Stimulated activated CD8-positive, alpha-beta memory T cell treated with anti-CD3 and anti-CD28 coated beads, Interleukin-15, amount 100 ng/mL, for 24 hours (primary cell): ENCODE measurements at places on chromosomes 5 and 9.

DNA sequence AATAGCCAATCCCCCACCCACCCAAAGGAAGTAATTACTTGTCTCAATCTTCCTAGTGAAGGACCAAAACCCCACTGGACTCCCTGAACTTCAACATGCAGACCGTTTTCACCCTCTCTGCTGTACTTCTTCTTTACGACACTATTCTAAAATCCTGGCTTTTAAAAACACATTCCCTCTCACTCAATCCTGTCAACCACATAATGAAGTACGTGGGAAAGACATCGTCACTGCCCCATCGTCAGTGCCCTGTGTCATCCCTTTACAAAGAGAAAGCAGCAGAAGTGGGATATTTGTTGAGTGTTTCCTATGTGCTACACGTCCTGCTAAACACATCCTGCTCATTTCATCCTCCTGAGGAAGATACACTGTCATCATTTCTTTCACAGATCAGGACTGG lies 54.2 kb downstream of the MAPKAP1 start:
- no peak for DNase-seq

GRCh38 chr9:131420980-131421624 lies 27.2 kb downstream of the PRRC2B start:
- no peak for DNase-seq

GRCh38 chr5:8366266-8366665 lies 497.3 kb downstream of the MTRR start:
- no peak for DNase-seq

GRCh38 chr5:151680944-151681427 lies 5.7 kb downstream of the SPARC start:
- DNase-seq, result no peak

DNA sequence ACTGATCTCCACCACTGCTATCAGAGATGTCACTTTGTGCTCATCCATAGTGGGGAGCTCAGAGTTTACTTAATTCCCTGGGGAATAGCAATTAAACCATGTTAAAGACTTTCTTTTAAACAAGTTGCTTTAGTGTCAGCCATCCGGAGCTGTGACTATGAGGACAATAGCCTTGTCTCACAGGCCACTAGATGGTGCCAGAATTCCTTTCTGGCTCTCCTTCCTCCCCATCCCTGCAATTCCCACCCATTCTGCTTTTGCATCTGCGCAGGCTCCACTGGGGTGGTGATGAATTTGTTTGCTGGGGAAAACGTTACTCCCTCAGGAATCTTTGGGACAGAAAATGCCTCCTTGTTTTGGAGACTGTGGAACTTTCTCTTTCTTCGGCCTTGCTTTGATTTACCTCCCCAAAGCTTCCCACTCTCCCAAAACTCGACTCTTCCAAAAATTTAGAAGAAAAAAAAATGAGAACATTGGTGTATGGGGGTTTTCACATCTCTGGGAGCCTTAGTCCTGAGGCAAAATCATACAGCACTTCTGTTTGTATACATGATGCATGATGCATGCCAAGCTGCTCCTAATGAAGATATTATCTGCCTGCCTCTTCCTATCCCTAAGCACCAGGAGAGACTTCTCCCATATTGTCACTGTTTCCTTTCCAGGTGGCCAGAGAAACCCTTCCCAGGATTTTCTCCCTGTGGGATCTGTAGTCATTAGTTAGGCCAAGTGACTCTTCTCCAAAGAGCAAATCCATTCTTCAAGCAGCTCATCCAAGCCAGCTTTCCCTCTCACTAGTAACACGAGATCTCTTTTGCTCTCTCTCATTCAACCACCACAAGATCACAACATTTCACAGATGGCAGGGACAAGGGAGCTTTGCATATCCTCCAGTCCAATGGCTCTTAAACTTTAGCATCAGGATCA lies 466.1 kb downstream of the TLR4 start:
- no peak for DNase-seq

GRCh38 chr9:113574441-113575262 lies 111.1 kb downstream of the RGS3 start:
- DNase-seq, result no peak

- DNase-seq, result no peak
Observed at GRCh38 chr9:88808019-88808656, 183.1 kb upstream of the S1PR3 start.

GRCh38 chr5:176447591-176447977 lies 601 bp upstream of the FAF2 start:
- no peak for DNase-seq

DNA sequence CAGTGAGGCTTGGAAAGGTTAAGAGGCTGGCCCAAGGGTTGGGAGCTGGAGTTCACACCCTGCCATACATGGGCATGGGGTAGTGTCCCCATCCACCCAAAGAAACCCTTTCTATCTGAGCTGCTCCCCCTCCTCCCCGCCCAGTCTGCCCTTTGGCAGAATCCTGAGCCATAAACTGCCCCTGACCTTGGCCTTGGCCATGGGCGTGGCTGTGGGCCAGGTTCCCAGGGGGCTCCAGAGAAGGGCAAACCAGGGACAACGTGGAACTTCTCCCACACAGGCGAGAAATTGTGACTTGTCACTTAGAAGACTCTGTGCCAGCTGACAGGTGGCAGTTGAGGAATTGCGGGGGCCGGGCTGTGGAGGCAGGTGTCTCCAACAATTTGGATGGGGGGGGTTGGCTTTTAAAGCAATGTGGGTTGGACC lies 4.8 kb downstream of the FAM78A start:
- DNase-seq, result no peak

DNA sequence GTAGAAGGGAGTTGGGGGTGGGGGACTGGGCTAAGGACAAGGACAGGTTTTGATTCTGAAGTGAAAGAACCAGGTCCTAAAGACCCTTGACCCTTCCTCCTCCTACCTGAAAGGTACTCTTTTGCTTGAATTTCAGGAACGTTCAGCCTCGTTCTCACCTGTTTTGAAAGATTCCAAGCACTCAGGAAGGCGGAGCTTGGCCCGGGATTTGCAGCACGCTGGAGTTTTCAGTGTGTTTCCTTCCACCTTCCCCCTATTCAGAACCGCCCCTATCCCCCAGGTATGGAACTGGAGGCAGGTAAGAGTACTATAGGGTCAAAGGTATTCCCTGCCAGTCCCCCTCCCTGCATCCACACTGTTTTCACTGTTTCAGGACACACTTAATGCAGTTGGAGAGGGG lies 7.1 kb downstream of the EGR1 start:
- DNase-seq, result no peak

DNA sequence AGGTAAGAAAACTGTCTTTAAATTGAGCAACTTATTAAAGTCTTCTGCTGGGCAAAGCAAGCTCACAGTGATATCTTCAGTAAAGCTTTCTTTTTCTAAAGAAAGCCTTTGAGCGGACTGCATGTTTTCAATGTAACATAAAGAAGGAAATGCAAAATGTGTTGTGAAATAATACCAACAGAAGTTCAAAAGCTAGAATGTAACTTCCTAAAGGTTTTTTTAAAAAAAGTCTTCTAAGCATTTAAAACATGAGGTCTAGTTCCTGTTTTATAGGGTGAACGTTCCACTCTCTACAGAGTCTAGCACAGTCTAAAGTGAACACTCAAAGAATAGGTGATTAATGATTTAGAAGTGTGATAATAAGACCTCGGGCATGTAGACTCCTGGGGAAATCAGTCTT lies 62.9 kb downstream of the DENND1A start:
- DNase-seq, result no peak

- DNase-seq, result no peak
Observed at GRCh38 chr5:64273276-64273675, 107.6 kb downstream of the RNF180 start.

GRCh38 chr5:102762095-102762534 lies 7.0 kb downstream of the PAM start:
- no peak for DNase-seq

DNA sequence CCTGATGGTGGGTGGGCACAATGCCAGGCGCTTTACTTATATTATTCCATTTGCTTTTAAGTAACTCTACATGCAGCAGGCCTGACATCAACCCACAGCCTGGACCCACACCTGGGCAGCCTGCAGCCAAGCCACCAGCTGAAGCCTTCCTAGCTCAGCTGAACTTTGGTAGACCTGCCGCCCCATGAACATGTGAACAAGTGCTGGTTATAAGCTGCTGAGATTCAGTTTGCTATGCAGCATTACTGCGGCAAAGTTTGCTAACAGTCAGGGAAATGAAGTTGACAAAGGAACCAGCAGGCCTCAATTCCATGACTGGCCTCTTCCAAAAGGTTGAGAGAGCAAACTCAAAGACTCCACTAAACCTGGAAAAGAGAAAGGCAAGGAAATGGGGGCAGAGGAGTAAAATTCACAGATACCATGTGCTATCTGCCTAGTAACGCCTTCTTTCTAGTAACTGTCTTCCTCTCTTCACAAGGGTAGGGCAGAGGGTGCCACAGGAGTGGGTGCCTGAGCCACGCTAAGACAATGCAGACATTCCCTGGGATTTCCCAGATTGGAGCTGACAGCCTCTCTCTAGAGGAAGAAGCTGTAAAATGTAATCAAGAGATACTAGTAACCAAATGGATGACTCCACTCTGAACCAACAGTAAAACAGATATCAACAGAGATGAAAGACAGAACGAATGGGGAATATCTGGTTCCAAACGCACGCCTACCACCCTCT lies 2.9 kb downstream of the BOD1 start:
- no peak for DNase-seq

DNA sequence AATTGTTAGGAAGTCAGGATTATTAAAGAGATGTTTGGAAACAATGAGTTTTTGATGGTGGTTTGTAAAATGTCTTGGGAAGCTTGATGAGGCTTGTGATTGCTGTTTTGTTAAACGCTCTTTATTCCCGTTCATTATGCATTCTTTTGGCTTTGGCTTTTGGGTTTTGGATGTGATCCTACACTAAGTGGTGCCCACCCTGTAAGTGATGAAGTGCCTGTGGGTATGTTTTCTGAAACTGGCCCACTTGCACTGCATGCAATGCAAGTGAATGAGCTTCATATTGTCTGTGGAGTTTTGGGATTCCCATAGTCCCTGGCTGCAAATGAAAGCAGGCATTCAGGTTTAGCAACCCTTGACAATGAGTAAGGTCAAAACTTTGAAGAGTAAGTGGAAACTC lies 1035.5 kb upstream of the WWC1 start:
- DNase-seq, result no peak

DNA sequence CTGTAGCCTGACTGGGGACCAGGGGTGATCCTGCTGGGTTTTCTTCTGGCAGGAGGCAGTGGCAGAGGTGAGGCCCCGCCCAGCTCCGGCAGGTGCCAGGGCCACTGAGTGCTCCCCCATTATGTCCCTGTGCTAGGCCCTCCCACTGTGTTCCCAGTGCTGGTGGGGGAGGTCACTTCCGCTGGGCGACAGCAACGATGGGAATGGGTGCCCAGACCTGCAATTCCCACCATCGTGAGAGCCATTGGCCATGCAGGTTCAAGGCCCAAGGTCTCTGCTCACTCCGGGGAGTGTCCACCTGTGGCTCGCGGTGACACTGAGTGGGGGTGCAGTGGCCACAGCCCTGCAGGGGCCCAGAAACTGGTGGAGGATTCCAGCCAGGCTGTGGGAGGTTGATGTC lies 98.6 kb downstream of the RXRA start:
- no peak for DNase-seq

DNA sequence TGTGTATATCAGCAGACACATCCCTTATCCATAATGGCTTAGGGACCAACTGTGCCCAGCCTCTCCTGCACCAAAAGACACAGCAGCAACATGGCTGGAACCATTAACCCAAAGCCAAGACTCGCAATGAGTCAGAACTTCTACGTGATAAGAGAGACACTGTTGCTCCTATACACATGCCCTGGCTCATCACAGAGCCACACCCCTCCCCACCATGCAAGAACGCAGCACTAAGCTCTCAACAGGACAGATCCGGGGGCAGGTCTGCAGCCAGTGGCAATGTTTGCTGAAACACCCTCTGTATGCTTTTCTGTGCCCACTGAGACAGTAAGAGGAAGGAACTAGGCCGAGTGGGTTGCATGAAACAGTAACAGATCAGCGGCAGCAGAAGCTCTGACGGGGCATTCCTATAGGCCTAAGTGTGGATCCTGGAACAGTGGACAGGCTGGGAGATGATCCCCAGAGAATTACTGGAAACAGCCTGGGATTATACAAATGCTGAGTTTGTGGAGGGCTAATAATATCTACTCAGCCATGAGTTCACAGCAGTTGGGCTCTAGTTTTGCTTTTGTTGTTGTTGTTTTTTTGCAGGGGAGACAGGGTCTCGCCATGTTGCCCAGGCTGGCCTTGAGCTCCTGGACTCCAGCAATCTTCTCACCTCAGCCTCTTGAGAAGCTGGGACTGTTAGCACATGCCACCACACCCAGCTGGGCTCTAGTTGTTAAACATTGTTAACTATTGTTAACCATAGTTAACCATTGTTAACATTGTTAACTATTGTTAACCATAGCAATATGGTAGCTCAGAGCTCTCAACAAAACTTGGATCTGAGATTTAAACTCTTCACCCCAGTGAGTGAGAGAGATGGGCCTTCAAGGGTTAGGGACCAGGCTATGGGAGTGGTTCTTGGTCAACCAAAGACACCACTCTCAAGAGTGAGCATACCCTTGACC lies 41.0 kb downstream of the B4GALT1 start:
- DNase-seq, result no peak

- DNase-seq, result no peak
Observed at GRCh38 chr5:10320793-10321192, 13.1 kb upstream of the CMBL start.

- DNase-seq, result no peak
Observed at GRCh38 chr9:95857896-95858295, 17.6 kb upstream of the ERCC6L2 start.

DNA sequence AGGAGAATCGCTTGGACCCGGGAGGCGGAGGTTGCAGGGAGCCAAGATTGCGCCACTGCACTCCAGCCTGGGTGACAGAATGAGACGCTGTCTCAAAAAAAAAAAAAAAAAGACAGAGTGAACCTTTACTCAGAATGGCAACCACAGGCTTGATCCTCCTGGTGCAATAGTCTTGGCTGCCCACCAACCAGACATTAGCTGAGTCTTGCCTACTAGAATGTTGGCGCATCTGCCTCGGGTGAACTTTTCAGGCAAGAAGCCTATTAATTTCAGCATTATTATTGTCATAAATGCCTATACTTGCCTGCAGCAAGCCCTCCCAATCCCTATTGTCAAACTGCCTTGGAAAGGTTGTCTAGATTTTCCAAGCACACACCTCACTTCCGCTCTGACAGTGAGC lies 4.2 kb downstream of the SERINC5 start:
- no peak for DNase-seq

GRCh38 chr9:98972716-98973115 lies 29.0 kb downstream of the COL15A1 start:
- no peak for DNase-seq

GRCh38 chr5:156531199-156531598 lies 204.2 kb downstream of the SGCD start:
- no peak for DNase-seq

- no peak for DNase-seq
Observed at GRCh38 chr9:8074713-8075286, 275.2 kb upstream of the DMAC1 start.

- no peak for DNase-seq
Observed at GRCh38 chr9:124347206-124347967, 67.9 kb downstream of the PSMB7 start.

DNA sequence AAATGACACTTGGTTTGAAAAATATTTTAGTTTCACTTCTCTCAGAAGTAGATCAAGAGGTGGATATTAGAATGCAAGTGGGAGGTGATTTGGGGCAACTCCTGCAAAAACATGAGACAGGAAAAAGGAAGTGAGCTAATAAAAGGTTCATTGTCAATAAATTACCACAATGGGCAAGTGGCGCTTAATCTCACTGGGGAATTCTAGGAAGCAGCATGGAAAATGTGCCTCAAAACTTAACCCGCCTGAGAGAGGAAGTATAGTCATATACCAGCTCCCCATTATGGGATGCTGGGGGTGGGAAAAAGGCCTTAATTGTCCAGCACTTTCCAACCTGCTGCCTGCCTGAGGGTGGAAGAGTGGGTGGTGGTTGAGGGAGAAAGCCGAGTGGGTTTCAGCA lies 204.1 kb downstream of the ELAVL2 start:
- DNase-seq, result no peak

- no peak for DNase-seq
Observed at GRCh38 chr5:179118756-179119414, 58.7 kb downstream of the ZNF354C start.
